ENCODE measurements at places on chromosomes 3 and 15. TPM values are rescaled to one million over a fixed set of nuclear protein-coding genes. Genes with fewer than 3 reads are reported as not detected.

Gene GBE1
- total RNA-seq, result 77.6 TPM

Gene IFRD2
- 28.8 TPM for total RNA-seq

DNA sequence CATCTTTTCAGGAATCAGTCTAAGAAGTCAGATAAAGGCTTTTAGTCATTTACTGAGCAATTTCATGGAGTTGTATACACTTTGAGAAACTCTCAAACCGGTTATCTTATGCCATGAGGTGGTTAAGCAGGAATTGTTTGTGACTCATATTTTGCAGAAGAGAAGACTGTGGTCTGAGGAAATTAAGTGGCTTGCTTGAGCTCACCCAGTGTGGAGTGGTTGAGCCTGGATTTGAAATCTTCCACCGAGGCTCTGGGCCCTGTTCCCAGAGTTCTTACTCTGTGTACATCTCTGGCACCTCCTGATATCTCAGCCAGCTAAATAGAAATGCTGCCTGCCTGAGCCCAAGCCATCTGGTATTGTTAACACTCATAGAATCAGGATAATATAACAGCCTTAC, 37.8 kb upstream of the BCL6 start:
- DNase-seq, result peak; percentile 93

- DNase-seq, result peak; percentile 82
These were observed 1.7 kb downstream of the RAB11A start for GRCh38 chr15:65870889-65871533.

- no peak for DNase-seq
These were observed 936.1 kb upstream of the NR2F2 start for GRCh38 chr15:95394186-95395067.

DNA sequence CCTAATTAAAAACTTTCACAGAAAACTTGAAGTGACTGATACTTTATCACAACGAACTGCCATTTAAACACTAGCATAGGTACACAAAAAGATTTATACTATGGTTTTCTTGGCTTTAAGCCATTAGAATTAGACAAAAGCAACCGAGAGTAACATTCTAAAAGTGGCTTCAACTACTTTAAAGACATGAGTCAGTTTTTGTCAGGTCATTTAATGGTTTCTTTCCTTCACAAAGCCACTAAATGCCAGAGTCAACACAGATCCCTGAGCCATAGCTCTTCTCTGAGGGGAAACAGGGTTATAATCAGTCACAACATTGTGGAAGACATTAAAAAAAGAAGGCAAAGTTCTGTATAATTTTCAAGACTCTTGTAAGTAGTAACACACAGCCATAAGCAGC, 54.6 kb downstream of the CAPN3 start:
- DNase-seq, result peak; percentile 16

Data from renal cortical epithelial cell (primary cell).